ENCODE measurements at places on chromosomes 16 and 17.
A peak's percentile ranks its signal among the peaks of the same experiment; 100 is the strongest.

GRCh38 chr16:82992786-82993185, 366.0 kb downstream of the CDH13 start:
- DNase-seq, result no peak

- DNase-seq, result no peak
Measured at GRCh38 chr16:74291577-74292208, 4.9 kb upstream of the PSMD7 start.

DNA sequence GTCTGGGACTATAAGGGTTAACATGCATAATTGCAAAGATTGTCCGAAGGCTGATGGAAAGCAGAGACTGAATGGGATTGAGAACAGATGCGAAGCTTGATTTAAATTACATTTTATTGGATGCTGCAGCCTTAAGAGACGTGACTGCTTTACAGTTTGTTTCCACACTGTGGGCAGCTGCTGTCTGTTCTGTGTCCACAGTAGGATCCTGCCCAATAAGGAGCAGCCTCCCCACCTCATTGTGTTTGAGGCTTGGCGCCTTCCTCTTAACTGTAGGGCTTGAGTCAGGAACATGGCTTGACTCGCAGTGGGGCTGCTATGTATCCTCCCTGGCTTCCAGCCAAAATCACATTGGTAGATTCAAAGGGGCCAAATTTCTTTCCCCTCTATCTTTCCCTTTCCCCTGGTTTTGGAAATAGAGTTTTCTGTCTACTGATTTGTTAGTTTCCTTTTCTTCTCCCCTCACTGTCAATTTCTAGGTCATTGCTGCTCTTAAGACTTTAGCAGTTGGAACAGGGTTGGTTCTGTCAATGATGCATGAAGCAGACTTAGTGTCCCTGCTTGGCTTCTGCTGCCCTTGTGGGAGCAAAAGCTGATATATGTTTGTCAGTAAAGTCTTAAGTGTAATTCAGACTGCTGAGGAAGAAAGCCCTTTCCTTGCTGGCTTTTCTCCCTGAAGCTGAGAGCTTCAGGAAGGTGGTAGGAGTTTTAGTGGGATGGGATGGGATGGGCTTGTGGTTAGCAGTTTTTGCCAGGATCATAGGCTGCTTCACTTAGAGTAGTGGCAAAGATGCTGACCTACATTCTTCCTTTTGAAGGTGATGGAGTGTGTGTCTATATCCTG, 5.0 kb upstream of the RARA start:
- DNase-seq, result no peak

- no peak for DNase-seq
Measured at GRCh38 chr17:44268709-44269534, 987 bp upstream of the SLC4A1 start.

GRCh38 chr16:2086106-2086742, 38.4 kb downstream of the TSC2 start:
- DNase-seq, result no peak

GRCh38 chr16:73285436-73286201, 237.7 kb upstream of the ZFHX3 start:
- no peak for DNase-seq

DNA sequence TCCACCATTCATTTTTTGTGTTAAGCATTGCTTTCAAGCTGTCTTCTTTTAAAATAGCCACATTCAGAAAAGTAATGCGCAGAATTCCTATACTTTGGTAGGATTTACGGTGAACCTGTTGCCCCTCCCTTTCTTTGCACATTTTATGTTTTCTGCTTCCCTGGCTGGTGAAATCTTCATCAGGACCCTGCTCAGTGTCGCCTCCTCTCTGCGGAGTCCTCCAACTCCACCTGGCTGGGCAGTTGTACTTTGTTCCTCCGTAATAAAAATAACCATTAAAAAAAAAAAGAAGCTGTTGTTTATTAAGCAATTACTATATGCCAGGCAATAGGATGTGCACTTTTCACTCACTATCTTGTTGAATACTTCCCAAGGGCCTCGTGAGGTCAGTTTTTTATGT, 2.9 kb downstream of the UMOD start:
- no peak for DNase-seq

GRCh38 chr17:81083125-81083765, 48.3 kb downstream of the BAIAP2 start:
- no peak for DNase-seq

GRCh38 chr17:50186661-50187393, 14.6 kb downstream of the COL1A1 start:
- DNase-seq, result no peak

- no peak for DNase-seq
Measured at GRCh38 chr16:842711-843560, 42.4 kb upstream of the GNG13 start.

GRCh38 chr16:11033629-11034420, 89.5 kb downstream of the CLEC16A start:
- peak; percentile 70 for DNase-seq

DNA sequence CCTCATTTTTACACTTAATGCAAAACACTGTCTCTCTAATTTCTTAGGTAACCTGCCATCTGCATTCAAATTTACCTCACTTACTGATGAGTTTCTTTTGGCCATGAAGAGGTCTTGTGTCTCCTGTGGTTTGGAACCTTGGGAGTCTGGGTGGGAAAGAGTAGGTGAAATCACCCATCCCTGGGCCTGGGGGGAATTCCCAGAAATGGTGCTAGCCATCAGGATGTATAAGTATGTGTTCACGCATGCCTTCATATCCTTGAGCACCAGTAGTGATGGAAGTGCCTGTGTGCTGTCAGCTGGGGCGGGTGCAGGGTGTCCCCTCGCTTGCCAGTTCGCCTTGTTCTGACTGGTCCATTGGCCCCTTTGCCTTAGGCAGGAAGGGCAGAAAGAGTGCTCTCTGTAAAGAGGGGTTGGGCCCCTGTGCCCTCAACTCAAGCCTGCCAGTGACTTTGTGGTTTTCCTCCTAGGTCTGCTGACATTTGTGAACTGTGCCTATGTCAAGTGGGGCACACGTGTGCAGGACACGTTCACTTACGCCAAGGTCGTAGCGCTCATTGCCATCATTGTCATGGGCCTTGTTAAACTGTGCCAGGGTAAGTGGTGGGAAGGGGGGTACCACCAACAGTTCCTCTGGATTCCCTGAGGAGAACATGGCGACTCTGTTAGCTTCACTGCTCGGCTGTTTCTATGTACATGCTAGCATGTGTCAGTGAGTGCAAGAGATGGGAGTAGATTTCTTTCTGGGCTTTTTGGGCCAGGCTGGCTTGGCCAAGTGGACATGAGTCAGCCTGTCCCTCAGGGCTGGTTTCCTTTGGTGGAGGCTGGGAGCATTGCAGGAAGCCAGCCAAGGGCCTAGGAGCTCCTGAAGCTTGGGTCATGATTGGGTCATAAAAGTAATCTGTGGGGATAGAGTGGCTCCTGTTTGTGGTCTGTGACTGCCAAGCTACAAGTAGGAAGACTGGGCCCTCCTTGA, 23.2 kb downstream of the SLC7A6OS start:
- no peak for DNase-seq

DNA sequence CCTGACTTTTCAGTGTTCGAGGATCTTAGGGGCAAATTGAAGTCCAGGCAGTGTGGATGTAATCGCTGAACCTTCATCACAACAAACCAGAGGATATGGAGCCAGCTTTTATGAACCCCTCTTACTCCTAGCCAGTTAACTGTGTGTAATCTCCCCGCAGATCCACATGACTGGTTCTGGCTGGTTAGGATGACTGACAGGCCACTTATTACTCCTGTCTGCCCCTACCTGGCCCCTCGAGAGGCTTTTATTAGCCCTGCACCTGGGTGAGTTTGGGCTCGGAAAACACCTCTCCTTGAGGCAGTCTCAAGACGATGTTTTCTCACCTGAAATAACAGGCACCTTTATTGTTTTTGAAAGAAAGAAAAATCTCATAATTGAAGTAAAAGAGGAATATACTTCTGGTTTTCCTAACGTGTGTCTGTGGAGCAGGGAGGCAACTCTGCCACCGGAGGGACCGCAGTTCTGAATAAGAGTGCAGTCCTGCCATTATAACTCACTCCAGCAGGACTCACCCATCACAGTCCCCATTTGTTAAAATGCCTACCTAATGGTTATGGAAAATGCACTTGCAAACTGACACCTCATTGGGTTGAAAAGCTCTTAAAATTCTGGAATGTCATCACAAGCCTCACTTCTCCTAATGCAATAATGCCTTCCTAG, 291.9 kb upstream of the N4BP1 start:
- no peak for DNase-seq

GRCh38 chr17:18946536-18946935, 5.4 kb upstream of the SLC5A10 start:
- no peak for DNase-seq

- no peak for DNase-seq
Measured at GRCh38 chr17:67372751-67373150, 4.3 kb upstream of the PITPNC1 start.

DNA sequence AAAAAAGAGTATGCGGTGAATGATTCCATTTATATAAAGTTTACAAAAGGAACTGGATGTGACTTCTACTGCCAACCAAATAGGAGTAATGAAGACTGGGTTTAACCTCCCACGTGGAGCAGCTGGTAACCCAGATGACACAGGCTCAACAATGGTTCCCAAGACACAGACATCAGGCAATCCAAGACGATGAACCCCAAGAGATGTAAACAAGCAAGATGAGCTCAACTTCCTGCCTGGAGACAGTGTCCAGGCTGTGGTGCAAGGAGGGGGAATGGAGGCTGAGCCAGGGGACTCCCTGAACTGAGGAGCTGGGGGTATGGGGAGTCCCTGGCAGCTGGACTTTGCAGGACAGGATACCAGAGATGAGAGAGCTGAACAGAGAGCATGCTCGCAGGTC, 104.7 kb downstream of the LITAF start:
- DNase-seq, result peak; percentile 61

Data from AG04450 (cell line).